Esophagus squamous epithelium (tissue), 5 donors: ENCODE measurements at places on chromosomes 11 and 22.

GRCh38 chr11:121106812-121107211 lies 5.8 kb downstream of the TECTA start:
- no peak for DNase-seq

- DNase-seq, result no peak
Measured at GRCh38 chr11:45817191-45817590, 12.2 kb downstream of the SLC35C1 start.

GRCh38 chr11:45518833-45519535 lies 146.4 kb downstream of the CHST1 start:
- DNase-seq, result no peak

GRCh38 chr11:115612046-115612730 lies 108.0 kb upstream of the CADM1 start:
- no peak for DNase-seq

DNA sequence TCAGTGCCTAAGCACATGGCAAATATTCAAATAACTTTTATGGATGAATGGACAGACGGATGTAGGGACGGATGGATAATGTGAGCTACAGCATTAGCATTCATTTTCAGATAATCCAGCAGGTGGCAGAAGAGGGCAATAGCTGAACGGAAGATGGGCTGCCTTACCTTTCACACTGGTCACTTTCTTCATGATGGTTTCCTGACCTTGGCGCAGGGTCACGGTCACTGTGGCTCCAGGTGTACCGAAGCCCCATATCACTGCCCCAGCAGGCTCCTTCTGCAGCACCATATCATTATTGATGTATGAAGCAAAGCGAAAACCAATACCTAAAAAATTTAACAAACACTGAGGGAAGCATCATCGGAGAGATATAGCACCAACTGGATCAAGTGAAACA lies 4.3 kb downstream of the SIAE start:
- no peak for DNase-seq

GRCh38 chr22:26546282-26546681 lies 34.0 kb upstream of the TFIP11 start:
- no peak for DNase-seq

DNA sequence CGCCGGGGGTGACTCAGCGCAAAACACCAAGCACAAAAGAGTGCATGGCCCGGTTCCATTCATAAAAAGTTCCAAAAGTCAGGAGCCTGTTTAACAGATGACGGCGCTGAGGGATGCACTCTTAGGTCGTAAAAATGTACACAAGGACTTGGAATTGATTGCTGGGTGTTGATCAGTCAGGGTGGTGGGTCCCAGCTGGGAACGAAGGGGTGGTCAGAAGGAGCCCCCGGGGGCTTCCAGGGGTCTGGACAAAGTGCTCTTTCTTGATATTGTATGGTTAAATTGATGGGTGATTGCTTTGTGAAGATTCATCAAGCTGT lies 20.7 kb downstream of the IFITM10 start:
- no peak for DNase-seq

GRCh38 chr11:66766681-66767080 lies 37.7 kb upstream of the SPTBN2 start:
- no peak for DNase-seq

DNA sequence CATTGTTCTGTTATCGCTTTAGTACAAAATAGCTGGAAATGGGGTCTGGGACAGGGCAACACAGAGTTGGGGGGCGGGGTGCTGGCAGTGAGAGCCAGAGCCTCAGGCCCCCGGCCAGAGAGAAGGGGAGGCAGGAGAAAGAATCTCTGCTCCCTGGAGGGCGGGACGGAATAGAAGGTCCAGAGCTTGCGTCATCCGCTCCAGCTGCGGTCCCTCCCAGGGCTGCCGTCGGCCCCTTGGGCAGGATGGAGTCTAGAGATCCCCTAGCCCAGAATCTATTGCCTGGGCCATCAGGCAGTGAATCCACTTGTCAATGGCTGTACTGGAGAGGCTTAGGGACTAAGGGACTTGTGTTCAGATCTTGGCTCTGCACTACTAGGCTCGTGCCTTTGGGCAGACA lies 5.0 kb downstream of the TP53I11 start:
- no peak for DNase-seq

DNA sequence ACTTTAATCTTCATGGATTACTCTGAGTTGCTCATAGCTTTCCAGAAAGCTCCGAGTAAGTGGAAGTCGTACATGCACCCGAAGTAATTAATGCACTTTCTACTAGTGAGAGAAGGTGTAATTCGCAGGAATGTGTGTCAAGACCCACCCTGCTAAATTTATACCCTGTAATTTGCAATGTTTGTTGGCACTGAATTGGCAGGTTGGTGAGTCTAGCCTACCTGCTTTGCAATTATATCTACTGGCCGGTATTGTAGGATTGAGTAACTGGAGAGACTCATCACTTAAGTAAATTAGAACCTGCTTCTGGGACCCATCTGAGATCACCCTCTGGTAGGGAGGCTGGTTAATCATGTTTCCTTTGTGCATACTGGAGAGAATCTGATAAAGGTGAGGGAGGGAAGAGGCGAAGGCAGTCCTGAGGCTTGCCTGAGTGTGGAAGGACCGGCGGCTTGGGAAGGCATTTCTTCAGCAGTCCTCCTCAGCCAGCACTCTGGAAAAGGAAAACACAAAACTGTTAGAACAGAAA lies 63.3 kb downstream of the LDLRAD3 start:
- no peak for DNase-seq

- DNase-seq, result no peak
Measured at GRCh38 chr11:33857933-33858371, 33.9 kb downstream of the LMO2 start.

- no peak for DNase-seq
Measured at GRCh38 chr11:70491696-70492472, 93.6 kb downstream of the CTTN start.

GRCh38 chr22:37511395-37512104 lies 7.7 kb downstream of the CARD10 start:
- DNase-seq, result no peak

DNA sequence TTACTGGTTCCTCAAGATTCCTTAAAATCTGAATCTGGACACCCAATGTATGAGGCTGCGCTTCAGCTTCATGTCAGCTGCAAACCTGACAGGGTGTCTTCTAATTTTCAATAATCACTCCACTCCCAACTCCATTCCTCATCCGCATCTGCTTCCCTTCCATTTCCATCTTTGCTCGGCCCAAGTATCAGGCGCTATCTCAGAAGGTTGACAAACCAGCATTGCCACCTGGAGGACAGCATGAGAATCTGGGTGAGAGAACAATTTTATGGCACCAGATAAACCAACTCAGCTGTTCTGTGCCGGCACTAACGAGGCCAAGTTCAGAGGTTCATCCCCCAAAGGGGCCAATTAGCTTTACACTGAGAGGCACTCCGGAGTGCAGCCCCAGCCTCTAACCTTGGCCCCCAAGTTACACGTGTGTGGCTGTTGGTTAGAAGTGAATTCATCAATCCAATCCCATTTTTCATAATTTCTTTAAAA lies 79.1 kb upstream of the LMO2 start:
- no peak for DNase-seq

DNA sequence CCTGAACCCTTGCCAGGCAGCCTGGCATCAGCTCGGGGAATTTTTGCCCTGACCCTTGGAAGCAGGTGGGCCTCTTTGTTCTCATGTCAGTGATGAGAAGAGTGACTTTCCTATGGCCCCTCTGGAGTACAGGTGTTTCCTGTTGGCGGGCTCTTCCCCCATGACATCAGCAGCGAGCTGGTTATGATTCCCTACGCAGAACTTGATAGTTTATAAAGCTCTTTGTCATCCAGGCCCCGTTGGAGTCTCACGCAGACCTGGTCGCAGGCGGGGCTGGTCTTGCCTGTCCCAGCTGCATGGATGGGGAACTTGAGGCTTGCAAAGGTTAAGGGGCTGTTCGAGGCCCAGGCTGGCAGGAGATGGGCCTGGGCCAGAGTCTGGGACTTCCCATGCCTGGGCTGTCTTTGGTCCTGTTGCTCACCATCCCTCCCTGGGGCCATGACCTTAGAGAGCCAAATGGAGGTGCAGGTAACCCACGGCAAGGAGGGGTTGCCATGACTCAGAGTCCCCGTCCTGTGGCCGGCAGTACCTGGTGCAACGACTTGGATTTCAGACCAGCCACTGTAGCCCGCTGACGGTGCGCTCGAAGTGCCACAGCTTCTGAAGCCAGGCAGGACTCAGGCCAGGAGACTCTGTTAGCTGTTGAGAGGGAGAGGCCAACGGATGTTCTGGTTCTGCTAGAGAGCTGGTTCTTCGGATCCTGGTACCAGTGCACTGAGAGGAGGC lies 45.9 kb upstream of the PPP6R3 start:
- no peak for DNase-seq

DNA sequence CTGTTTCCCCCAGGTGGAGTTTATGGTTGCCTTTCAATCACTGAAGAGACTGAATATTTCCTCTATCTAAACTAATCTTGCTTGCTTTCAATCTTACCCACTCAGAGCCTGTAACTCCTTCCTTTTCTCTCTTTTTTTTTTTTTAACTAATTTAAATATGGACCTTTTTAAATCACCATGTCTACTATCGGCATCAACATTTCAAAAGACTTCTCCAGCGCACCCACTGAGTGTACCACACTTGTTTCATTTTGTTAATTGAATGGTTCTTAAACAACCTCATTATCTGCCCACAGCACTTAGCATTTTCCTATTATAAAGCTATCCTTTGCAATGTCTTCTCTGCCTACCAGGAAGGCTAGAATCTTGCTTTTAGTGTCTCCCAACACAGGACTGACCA lies 1212.5 kb downstream of the LRRC4C start:
- no peak for DNase-seq

DNA sequence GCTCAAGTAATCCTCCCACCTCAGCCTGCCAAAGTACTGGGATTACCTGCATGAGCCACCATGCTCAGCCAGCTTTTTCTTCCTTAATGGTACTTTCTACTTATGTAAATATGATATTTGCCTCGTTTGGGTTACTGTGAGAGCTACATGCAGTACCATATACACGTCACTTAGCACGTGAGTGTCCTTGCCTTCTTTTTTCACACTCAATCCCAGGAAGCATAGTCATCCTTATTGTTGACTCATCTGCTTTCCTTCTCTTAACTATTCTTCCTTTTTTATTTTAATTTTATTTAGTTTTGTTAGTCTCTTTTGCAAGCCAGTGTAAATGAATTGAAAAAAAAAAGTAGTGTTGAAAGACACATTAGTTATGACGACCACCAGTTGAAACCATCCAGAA lies 205.9 kb downstream of the HIPK3 start:
- DNase-seq, result no peak

DNA sequence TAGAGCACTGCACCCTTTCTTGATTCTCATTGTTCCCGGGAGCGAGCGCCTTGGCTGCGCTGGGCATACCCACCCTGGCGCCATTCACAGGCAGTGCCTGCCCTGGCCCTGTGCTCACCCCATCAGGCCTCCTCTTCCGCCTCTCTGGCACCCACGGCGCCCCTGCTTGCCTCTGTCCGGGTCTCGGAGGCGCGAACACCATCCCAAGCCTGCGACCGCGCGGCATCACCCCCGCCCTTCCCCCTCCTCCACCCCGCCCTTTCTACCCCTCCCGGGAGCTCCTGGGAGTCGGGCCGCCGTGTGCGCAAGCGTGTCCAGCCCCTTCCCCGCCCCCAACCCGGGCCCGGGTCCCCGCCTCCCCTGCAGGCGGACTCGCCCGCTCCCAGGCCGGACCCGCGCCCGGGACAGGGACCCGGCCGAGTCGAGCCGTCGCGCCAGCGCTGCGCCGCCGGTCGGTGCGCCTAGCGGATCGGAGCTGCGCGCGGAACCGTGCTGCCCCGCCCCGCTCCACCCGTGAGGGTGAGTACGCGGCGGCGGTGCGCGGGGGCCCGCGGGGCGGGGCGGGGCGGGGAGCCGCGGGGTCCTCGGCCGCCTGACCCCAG lies at the start of gene ST3GAL4:
ST3GAL4 (plus strand) TSS at position 363 of the 602 bp plus-strand sequence. CDS start 50,470 bp downstream, outside the sequence.
- peak; percentile 25 for DNase-seq

GRCh38 chr11:128551611-128552335 lies 35.6 kb downstream of the ETS1 start:
- DNase-seq, result no peak

GRCh38 chr11:76307396-76307795 lies 73.5 kb downstream of the THAP12 start:
- no peak for DNase-seq

DNA sequence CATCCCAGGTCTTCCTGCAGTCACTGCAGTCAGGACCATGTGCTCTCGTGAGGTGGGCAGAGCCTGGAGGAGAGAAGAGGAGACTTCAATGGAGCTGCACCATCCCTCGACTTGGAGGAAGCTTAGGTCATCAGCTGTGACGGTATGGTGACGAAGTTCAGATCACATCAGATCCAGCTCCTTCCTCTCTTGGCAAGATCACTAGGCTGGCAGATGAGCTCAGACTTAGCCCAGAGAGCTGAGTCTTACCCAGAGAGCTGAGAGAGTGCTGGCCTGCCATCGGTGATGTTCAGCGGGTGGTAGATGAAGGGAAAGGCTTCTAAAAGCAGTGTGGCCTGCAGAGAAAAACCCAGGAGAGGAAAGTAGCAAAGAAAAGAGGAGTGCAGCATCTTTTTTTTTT lies 1.8 kb upstream of the SLC15A3 start:
- DNase-seq, result no peak

GRCh38 chr11:114090976-114091375 lies 31.5 kb downstream of the ZBTB16 start:
- DNase-seq, result no peak

- DNase-seq, result no peak
Measured at GRCh38 chr22:33451866-33452469, 393.8 kb upstream of the SYN3 start.

DNA sequence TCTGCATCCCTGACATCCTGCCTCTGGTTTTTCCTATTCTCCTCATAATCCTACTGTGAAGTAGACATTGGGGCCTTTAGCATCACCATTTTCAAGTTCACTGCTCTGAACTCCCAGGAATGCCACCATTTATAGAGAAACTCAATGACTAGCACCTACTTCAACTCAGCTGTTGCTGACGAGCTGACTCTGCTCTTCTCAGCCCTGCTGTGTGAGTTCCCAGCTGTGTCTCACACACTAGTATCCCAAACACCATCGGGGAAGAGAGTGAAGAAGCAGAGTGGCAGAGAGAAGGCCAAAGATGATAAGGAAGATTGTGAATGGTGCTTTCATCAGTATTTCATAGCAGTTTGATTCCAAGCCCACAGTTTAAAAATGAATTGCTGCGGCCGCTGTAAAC lies 71.9 kb downstream of the PLEKHA7 start:
- DNase-seq, result no peak

- DNase-seq, result no peak
Measured at GRCh38 chr11:117625237-117625636, 171.8 kb downstream of the DSCAML1 start.

GRCh38 chr11:6111673-6112072 lies 4.2 kb downstream of the OR56B4 start:
- no peak for DNase-seq

GRCh38 chr11:119376197-119376847 lies 5.2 kb downstream of the USP2 start:
- DNase-seq, result no peak
